AG10803 (cell line): ENCODE measurements at places on chromosomes 3 and 15.

- no peak for DNase-seq
Measured at GRCh38 chr3:149095487-149095886, 9.2 kb upstream of the HLTF start.

DNA sequence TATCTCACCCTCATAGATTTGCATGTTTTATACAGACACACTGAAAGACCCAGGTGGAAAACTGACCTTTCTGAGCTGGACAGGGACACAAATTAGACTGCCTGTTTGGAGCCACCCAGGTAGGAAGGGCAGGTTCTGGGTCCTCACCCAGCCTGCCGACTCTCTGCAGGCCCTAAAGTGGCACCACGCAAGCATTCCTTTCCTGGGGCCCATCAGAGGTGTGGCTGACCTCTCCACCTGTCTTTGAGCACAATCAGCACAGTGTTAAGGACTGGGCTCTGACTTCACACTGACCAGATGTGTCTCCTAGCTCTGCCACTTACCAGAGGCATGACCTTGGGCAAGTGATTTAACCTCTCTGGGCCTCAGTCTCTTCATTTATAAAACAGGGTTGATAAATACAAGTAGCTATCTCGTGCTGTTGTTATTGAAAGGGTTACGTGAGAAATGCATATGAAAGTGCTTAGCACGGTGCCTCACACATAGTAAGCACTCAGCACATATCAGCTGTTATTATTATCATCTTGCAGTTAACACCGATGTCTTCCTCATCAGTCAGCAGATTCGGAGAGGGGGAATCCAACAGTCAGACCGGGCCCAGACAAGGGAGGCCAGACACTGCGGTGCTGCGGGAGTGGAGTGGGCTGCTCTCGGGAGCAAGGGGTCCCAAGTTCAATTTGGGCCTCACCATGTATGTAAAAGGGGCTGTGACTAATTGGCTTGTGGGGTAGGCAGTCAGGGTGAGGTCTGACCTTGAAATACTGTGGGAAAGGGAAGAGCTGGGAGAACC is 2.0 kb upstream of the TBC1D2B start:
- DNase-seq = no peak

DNA sequence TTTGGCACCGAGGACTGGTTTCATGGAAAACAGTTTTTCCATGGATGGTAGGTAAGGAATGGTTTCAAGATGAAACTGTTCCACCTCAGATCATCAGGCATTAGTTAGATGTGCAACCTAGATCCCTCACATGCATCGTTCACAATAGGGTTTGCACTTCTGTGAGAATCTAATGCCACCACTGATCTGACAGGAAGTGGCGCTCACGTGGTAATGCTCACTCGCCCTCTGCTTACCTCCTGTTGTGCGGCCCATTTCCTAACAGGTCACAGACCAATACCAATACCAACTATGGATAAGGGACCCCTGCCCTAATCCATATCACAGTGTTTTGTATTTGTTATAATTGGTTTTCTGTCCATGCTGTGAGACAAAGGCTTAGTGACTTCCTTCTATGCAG is 58.9 kb downstream of the SLMAP start:
- no peak for DNase-seq

GRCh38 chr3:180409170-180409569 is 192.8 kb upstream of the TTC14 start:
- no peak for DNase-seq

DNA sequence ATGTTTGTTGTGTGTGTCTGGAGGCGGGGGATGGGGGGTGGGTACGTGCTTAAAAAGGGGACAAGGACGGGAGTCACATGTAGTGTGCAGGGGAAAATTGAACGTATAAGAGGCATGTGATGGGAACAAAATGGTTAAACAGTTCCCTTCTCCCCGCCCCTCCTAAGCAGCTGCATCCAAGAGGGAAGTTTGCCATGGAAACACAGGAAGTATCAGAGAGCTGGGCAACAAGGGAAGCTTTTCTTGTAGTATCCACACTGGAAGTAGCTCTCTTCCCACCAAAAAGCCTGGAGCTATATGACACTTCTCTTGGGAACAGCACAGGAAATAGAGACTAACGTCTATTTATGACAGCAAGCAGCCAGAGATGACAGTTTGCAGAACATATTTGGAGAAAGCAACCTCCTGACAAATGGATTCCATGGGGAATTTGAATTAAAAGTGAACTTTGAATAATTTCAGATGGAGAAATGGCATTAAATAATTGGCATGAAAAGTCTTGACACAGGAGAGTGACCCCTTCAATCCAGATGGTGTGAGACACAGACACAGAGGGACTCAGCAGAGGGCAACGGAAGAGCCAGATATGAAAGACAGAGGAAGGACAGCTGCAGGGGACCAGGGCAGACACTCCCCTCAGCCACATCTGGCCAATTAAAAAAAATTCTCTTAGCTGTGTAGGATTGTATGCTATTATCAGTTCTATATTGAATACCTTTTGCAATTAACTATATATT is 294.2 kb upstream of the TBL1XR1 start:
- peak; percentile 38 for DNase-seq

DNA sequence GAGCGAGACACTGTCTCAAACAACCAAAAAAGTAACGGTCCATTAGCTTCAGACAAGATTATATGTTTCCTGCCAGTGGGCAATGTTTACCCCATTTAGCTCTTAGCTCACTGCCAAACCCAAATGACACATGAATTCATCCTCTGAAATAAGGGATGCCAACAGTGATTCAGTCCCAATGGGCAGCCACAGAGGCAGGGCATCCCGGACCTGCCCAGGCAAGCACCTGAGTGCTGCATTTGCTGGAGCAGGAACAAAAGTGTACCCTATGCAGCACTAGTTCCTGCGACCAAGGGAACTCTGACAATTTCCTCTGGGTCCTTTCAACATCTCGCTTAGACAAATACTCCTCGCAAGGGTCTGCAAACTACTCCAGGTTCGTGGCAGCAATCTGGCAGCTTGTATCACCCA is 8.0 kb downstream of the IP6K2 start:
- peak; percentile 32 for DNase-seq

DNA sequence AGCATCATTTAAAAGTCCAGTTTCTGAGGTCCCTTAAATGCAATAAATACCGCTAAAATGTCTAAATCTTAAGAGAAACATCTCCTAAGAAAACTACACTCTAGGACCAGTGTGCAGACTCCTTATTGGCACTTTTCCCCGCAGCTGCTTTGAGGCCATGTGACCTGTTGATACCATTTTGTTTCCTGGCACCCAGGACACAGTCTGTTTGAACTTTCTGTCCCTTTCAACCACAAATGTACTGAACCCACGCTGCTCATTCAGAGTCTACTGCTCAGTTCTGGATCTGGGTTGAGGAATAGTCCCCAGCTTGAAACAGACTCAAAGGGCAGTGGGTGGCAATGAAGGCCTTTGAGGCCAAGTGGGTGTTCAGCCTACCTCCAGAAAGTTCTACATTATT is 17.1 kb downstream of the LDHAL6B start:
- no peak for DNase-seq

GRCh38 chr3:62722344-62722743 is 152.9 kb downstream of the CADPS start:
- DNase-seq = no peak

DNA sequence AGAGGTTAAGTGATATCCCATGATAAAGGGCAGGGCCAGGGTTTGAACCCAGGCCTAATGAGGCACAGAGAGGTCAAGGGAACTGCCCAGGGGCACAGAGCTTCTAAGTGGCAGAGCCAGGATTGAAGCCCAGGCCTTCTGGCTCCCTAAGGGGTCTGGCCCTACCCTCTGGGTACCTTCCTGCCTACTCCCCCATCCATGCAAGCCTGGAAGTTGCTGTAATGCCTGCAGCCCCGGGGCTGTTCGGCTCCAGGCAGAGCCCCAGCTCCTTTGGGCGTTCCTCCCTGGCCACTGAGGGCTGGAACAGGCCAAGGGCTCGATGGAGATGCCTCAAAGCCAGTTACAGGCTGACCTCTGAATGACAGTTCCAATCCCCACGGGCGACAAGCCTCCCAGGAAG is 4.5 kb downstream of the GRIP2 start:
- no peak for DNase-seq

DNA sequence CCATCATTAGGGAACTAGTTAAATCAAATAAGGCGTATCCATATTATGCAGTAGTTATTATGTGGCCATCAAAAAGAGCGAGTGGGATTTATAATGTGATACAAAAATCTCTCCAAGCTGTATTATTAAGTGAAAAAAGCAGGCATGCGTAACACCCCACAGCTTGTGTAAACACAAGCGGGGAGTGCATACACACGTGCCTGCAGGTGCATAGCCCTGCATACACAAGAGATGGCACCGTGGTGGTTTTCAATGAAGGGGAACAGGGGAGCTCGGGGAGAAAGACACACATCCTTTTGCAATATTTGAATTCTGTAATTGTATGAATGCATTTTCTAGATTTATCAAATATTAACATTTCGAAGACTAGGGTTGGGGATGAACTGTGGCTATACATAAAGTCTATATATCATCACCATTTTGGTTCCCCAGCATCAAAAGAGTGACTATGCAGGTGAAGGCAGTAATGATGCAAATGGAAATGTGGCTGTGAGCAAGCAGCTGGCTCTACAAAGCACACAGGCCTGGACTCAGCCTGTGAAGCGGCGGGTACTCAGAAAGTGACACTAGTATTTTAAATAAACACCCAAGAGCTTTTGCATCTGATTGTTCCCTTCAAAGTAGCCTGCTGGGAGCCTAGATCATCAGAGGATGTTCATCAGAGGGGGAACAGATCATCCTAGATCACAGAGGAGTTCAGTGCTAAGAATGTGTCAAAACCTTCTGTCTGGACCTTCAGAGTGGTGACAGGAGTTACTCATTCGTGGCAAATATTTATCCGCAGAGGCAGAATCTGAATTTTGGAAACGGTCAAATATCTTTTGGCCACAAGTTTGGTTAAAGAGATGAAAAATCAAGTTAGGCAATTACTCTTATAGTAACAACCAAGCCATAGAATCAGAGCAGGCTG is 9.4 kb upstream of the KIF7 start:
- DNase-seq = no peak

GRCh38 chr3:191290311-191291025 is 38.7 kb upstream of the CCDC50 start:
- DNase-seq = peak; percentile 40

GRCh38 chr3:32283304-32283703 is 44.8 kb downstream of the CMTM8 start:
- DNase-seq = no peak

GRCh38 chr15:47885920-47886319 is 168.6 kb downstream of the SEMA6D start:
- peak; percentile 86 for DNase-seq

DNA sequence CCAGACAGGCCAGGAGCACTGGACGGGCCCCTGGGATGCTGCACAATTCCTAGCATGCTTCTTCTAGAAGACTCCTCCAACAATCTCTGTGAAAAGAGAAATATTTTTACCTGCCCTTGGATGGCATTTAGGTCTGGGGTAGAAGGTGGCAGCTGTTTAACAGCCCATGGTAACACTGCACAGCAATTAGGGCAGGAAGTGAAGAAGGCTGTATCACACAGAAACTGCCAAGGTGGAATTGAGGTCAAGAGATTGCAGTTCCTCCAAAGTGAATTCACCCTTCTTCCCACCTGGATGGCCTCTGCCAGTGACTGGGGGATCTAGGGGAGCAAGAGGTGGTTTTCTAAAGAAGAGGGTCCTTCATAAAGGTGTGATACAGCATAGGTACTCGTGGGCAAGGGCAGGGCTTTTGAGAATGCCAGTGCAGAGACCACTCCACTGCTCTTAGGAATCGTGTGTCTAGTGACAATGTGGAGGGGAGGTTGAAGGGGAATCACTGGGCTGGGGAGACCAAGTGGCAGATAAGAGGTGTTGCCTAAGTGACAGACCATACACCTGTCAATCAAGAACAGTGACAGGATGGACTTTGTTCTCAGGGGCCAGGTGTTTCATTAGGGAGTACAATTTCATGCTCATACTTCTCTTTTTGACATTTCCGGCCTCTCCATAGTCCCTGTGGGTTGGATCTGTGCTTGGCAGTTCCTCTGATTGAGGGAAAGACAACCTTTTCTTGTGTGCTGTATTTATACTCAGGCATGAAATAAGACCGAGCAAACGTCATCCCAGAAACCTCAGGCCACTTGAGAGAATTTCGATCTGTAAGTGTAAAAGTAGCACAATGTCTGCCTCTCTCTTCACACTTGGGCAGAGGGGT is 83.5 kb upstream of the BCL6 start:
- no peak for DNase-seq

DNA sequence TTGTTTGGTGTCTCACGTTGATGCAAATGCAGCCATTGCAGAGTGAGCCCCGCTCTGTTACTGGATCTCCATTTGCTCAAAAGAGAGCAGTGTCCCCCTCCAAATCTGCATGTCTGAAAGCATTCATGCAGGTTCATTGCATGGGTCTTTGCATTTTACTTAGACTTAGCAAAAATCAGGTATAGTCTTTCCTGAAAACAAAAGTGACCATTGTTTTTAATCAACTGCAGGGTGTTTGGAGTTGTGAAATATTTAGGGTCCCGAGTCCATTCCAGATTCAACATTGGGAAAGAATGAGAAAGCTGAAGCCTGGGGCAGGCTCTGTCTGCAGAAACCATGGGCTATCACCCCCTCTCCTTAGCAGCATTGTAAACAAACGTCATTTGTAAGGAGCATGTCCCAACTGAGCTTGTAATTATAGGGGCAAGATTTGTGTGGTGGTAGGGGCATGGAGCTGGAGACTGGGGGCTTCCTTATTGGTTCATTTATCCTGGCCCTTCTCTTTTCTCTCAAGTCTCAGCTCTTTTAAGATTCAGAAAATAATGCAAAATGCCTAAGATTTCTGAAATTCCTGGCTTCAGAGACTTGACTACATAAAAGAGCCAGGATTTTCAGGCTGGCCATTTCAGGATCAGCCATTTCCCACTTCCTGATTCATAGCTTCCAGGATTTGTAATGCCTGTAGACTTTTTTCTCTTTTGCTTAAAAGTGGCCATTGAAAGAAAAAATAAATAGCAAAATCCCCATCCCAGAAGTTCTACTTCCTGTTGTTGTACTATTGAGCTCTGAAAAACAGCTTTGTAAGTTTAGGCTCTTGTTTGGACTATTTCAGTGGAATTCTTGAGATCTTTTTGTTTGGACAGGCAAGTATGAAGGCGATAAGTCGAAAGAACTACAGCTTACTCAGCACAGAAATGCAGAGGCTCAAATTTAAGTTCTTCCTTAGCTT is 23.0 kb downstream of the IGF1R start:
- DNase-seq = peak; percentile 79

GRCh38 chr3:124428372-124429128 is 301.7 kb upstream of the UMPS start:
- DNase-seq = no peak

- peak; percentile 86 for DNase-seq
Measured at GRCh38 chr15:39285663-39286062, 295.2 kb upstream of the THBS1 start.

GRCh38 chr3:178206521-178206920 is 329.7 kb upstream of the KCNMB2 start:
- DNase-seq = no peak

DNA sequence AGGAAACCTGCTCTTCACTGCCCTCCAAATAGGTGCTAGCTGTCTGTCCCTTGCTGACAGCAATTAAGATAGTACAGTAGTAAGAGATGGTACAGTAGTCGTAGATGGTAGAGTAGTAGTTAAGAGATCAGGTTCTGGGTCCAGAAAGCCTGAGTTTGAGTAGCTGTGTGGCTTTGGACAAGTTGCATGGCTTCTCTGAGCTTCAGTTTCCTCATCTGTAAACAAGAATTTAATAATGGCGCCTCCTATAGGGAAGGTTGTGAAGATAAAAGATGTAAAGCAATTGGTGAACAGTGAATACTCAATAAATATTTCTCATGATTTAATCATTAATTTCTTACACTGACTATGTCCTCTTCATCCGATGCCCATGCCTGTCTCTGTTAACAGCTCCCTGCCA is 86.9 kb upstream of the BCL6 start:
- DNase-seq = no peak

GRCh38 chr3:39378957-39379777 is 4.0 kb upstream of the SLC25A38 start:
- no peak for DNase-seq

GRCh38 chr3:3729261-3729660 is 70.0 kb upstream of the LRRN1 start:
- no peak for DNase-seq
